ENCODE measurements at places on chromosomes 13 and 19.

GRCh38 chr19:39941151-39941550 lies 6.7 kb upstream of the FCGBP start:
- DNase-seq: no peak

- no peak for DNase-seq
Observed at GRCh38 chr13:98910501-98910951, 67.3 kb downstream of the DOCK9 start.

GRCh38 chr13:29524176-29524575 lies 71.3 kb downstream of the SLC7A1 start:
- DNase-seq: no peak

- no peak for DNase-seq
Observed at GRCh38 chr19:1626417-1627010, 21.3 kb upstream of the UQCR11 start.

DNA sequence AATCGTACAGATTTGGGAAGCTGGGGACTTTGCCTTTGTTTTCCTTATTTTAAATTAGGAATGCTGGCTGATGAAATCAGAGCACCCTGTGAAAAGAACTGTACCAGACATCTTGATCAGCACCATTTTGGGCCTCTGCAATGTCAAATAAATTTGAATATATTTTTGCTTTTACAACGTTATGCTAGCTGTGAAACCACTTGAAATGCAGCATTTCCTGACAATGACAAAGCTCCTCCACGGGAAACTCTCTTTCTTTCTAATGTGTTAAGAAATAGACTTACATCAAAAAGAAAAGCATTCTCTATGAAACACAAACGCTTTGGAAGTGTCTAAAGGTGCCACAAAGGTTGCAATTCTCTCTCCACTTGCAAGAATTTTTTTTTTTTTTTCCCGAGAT lies 47.1 kb upstream of the MAP3K10 start:
- no peak for DNase-seq

- DNase-seq: no peak
Observed at GRCh38 chr19:5809053-5809452, 4.2 kb downstream of the NRTN start.

DNA sequence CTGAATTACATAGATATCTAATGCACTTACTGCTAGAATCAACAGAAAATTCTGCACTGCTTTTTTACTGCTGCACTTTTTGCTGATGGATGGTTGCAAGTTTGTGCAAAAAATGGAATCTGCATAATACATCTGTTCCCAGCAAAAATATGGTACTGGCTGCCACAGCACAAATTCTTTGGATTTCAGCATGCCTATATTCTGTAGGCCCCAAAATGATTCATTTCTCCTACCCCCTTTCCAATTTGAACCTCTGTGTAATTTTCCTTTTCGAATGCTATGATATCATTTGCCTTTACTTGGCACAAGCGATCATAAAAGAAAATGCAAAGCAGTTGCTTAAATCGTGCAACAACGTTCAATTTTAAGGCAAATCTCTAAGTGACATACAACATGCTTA lies 524.2 kb upstream of the NBEA start:
- no peak for DNase-seq

DNA sequence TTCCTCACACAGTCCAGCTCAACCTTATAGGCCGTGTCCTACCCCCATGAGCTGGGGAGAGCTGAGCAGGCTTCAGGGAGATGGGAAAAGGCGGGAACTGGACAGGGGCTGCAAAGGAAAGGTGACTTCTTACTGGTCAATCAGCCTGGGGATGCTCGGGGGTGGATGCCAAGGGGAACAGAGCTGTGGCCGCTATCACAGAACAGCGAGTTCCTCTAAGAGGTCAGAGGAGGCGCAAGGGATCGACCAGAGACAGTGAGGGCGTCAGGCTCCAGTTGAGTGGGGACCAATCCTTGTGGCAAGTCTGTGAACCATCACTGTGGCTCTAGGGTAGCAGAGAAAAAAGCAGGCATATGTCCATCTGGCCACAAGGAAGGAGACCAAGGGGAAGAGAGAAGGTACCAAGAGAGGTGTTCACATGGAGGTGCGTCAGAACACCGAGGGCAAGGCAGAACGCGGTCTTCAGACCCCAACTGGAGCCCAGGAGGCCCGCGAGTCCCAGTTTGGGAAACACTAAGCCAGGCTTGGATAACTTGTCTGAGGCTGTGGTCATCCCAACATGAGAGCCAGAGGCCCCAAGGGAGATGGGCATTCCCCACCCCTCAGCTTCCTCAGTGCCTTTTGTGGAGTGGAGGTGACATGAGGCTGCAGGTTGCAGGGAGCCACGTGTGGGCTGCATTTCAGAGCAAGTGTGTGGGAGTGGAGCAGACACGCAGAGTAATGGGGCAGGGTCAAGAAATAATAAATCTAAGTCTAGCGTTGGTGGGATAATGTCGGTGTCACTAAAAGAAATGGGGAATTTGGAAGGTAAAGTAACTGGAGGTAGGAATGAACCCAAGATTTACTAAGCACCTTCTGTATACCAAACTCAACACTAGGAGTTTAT lies 3.9 kb downstream of the F10 start:
- no peak for DNase-seq

- no peak for DNase-seq
Observed at GRCh38 chr13:97429681-97430081, 4.3 kb upstream of the RAP2A start.

DNA sequence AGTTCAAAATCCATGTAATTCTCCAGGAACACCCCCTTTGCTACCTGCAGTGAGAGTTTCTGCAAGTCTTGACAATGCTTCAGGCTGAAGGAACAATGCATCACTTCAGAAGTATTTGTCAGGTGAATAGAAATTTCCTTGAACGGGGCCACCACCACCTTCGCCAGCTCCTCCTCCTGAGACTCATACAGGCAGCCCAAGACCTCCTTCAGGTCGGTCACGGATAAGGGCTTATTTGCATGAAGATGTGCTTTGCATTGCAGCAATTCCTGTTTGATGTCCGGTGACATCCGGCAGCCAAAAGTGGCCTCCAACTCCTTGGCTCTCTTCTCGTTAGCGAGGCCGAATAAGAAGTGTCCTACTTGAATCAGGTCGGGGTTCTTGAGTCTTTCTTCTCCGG lies 8.4 kb downstream of the NLRP7 start:
- no peak for DNase-seq

- no peak for DNase-seq
Observed at GRCh38 chr13:107031716-107032115, 463.8 kb upstream of the ARGLU1 start.

DNA sequence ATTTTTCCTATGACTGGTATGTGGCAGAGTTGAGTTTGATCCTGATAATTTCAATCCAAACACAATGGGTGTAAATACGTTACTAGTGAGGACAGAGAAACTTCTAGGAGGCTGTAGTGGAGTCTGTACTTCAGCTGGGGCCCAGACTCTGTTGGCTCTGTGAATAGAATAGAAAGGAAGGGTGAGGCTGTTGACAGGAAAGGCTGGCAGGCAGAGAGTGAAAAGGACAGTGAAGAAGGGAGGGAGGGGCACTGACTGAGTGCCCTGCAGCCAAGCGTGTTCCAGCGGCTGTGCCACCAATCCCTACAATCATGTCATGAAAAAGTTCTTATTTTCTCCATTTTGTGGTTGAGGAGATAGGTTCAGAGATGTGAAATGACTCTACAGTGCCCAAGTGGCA lies 80.5 kb downstream of the MBNL2 start:
- no peak for DNase-seq

DNA sequence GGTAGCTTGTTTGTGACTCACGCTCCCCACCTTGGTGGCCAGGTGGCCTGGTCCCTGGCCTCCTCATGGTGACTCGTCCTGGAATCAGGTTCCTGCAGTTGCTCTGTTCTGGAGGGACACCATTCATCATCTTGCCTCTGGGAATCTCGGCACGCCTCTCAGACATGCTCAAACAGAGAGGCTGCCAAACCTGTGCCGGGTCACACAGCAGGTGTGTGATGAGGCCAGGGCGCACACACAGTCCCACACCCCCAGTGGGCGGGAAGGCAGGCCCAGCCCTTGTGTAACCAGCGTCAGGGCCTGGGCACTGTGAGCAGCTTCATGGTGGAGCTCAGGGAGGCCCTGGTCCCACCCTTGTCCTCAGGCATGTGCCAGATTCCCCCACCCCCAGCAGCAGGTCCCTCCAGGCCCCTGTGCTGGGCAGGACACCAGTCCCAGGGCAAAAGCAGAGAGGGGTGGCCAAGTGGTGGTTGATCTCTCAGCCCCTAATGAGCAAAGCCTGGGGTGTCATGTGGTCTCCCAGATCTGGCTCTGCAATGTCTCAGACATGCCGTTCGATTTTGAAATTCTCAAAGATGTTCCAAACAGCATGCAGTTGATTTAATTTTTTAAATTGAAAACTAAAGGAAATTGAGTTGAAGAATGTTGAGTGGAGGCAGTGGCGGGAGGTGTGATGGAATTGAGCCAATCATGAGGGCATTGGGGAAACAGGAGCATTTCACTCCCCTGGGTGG lies 12.1 kb downstream of the CEBPA start:
- DNase-seq: no peak

DNA sequence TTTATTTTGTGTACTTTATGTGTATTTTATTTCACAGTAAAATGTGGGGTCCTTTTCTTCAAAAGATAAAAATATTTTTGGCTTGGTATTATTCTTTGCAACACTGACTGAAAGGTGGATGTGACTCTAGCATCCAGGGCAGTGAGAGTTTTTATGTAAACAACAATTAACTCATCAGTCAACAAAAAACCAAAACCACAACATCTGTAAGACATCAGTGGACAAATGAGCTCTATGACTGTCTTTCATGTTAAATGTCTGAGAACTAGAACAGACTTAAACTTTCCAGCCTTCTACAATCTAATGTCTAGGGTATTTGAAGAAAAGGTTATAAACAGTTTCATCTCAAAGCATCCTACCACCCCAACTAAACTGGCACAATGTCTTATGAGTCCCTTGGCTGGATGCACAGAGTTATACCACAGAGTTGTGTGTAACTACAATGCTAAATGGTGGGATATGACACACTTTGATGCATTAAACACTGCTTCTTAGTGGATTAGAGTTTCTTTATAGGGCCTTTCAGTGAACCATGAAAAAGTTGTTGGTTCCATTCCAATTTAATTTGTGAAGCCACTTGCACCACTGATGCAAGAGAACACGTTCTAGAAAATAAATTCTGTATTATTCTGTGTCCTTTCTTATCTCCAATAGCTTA lies 544.2 kb upstream of the KLF12 start:
- DNase-seq: no peak

GRCh38 chr19:41796362-41796761 lies at the start of gene CEACAM3:
Gene CEACAM3, plus strand, starts transcription at chr19:41796587. Its CDS starts 91 bp downstream, at chr19:41796678.
- DNase-seq: no peak

DNA sequence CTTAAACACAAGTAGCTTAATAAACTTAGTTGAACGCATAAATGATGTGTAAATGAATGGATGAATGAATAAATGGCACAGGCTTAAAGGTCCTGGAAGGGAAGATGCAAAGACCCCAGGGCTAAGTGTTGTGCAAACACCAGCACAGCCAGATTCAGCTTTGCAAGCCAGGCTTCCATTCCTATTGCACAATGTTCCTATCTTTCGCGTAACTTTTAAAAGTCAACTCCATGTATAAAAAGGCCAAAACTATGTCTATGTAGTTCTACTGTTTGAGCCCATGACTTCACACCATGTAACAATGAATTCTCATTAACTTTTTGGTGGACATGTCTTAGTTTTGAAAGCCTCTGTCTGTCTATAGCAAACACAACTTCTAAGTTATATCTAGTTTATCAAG lies 226.0 kb downstream of the NALCN start:
- no peak for DNase-seq

DNA sequence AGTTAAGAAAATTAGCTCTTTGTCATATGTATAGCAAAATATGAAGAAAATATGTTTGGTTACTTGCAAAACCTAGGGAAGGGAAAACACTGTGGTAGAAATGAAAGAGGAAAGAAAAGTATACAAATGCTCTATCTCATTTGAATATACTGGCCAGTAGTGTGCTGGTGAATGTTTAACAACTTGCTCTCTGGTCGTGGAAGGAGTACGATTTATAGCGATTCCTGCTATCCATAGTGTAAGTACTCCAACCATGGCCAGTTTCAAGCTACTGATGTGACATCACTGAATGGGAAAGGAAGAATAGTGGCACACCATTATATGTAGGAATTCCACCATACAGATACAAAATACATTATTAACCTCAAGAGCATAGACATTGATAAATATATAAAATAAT lies 9.3 kb downstream of the BORA start:
- DNase-seq: no peak

All from activated CD4-positive, alpha-beta T cell treated with anti-CD3 and anti-CD28 coated beads for 1 hour (primary cell).